Naive B cell (primary cell): ENCODE measurements at places on chromosomes 7 and 10. TPM values are rescaled to one million over a fixed set of nuclear protein-coding genes. Genes with fewer than 3 reads are reported as not detected.

GARS1 gene
- polyA plus RNA-seq, result 46.9 TPM

GRCh38 chr7:98797150-98797549 lies 72.7 kb downstream of the TMEM130 start:
- H3K4me3 ChIP-seq, result no peak overlapping the region
- DNase-seq, result no peak
- H3K27me3 ChIP-seq, result peaks cover 36% of the 10 kb centered on the region
- no peak overlapping the region for H3K27ac ChIP-seq
- H3K36me3 ChIP-seq, result no peaks in the 10 kb centered on the region
- peaks cover 3% of the 10 kb centered on the region for H3K4me1 ChIP-seq

GRCh38 chr10:130202984-130203621 lies 66.9 kb downstream of the GLRX3 start:
- DNase-seq, result no peak
- H3K27ac ChIP-seq, result no peak overlapping the region
- no peaks in the 10 kb centered on the region for H3K27me3 ChIP-seq
- H3K4me3 ChIP-seq, result no peak overlapping the region

- peak overlapping the region; percentile 4 for H3K4me3 ChIP-seq
- peaks cover 10% of the 10 kb centered on the region for H3K36me3 ChIP-seq
- no peaks in the 10 kb centered on the region for H3K27me3 ChIP-seq
- peaks cover 60% of the 10 kb centered on the region for H3K4me1 ChIP-seq
Observed at GRCh38 chr7:99120916-99121315, 23.0 kb downstream of the SMURF1 start.

- H3K27me3 ChIP-seq, result peaks cover 25% of the 10 kb centered on the region
- no peak overlapping the region for H3K27ac ChIP-seq
- DNase-seq, result no peak
- H3K36me3 ChIP-seq, result no peaks in the 10 kb centered on the region
Observed at GRCh38 chr10:14084875-14085274, 245.8 kb downstream of the FRMD4A start.
